ENCODE measurements at places on chromosomes 2 and 18.

DNA sequence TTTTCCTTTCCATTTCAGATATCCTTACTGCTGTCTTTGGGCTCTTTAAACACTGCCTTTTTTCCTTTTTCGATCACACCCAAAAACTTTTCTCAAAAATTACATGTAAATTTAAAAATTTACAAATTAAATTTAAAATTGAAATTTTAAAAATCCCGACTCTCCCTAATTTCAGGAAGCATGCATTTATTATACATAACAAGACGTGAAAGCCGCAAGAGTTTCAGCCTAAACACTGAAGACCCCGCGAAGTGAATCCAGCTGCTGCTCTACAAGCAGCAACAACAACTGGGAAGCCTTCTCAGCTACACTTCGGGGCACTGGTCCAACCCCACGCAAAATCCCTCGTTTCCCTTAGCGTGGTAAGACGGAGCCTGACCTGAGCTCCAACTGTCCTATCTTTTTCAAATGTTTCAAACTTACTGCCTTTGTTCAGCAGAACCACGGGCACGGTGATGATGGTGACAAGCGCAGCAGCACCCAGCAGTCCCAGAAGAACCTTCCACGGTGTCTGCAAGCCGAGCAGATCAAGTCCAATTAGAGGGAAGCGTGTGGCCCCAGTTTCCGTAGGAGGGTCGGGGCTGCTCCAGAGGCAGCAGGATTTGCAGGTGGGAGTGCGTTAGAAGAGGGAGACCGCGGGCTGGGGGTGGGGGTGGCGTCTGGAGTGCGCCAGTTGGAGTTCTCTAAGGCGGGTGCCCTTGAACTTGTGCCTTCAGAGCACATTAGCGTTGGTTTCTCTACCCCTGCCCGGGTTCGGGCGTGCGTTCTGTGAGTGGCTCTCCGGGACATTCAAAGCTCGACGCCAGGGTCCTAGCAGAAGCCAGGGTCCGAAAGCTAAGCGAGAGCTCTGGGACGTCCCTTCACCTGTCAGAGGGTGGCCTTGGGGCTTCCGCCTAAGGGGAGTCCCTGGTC, 783 bp downstream of the DPP4 start:
- DNase-seq: no peak

GRCh38 chr18:44853430-44853829, 172.7 kb downstream of the SETBP1 start:
- no peak for DNase-seq

DNA sequence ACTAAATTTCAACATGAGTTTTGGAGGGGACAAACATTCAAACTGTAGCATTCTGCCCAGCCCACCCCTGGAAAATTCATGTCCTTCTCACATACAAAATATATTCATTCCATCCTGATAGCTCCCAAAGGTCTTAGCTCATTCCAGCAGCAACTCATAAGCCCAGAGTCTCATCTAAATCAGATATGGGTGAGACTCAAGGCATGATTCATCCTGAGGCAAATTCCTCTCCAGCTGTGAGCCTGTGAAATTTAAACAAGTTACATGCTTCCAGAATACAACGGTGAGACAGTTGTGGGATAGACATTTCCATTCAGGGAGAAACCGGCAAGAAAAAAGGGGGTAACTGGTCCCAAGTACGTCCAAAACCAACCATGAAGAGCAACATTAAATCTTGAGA, 43.5 kb upstream of the FAHD2A start:
- DNase-seq: no peak

- DNase-seq: no peak
These were observed 5.8 kb downstream of the IL37 start for GRCh38 chr2:112916625-112917247.

GRCh38 chr18:62201870-62202269, 14.8 kb downstream of the RELCH start:
- DNase-seq: no peak

DNA sequence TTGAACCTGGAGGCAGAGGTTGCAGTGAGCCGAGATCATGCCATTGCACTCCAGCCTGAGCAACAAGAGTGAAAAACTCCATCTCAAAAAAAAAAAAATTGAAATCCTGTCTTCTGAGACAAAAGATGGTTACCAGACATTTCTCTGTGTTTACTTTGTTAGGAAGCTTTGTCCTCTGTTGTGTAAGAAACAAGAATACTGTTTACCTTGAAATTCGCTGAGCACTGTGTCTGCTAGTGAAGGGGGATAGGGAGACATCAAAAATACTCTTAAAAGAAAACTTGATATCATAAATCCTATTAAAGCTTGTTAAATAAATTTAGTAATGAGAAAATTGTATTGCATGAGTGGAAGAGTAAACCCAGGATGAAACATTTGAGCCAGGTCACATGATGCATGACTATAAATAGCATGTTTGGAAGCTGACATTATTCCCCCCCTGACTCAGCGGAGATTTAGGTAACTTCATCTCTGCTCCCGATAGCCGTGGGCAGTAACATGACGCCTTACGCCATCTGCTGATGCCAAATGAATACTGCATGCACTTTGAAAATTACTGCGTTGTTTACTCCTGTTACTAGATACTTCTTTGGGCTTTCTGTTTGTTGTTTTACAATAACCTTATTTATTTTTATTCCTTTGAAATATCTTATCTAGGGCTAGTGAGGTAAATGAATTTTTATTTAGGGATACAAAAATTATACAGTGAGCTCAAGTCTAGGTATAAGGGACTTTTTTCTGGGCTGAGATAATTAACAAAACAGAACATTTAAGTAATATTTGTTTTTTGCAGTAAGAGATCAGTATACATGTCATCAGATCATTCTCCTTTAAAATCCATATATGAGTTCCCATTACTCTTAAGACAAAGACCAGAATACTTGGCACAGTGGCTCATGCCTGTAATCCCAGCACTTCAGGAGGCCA, 134.9 kb downstream of the MAP3K20 start:
- peak; percentile 69 for DNase-seq

DNA sequence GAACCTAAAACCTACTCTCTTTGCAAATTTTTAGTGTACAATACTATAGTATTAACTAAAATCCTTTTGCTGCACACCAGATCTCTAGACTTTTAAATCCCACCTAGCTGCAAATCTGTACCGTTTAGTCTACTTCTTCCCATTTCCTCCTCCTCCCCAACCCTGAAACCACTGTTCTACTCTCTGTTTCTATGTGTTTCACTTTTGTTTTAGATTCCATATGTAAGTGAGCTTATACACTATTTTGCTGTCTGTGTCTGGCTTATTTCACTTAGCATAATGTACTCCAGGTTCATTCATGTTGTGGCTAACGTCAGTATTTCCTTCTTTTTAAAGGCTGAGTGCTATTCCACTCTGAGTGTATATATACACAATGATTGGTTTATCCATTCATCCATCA, 18.4 kb upstream of the DSC2 start:
- no peak for DNase-seq

GRCh38 chr18:58687871-58688308, 16.6 kb downstream of the MALT1 start:
- no peak for DNase-seq

- no peak for DNase-seq
These were observed 178.7 kb upstream of the FAM98A start for GRCh38 chr2:33777786-33778185.

DNA sequence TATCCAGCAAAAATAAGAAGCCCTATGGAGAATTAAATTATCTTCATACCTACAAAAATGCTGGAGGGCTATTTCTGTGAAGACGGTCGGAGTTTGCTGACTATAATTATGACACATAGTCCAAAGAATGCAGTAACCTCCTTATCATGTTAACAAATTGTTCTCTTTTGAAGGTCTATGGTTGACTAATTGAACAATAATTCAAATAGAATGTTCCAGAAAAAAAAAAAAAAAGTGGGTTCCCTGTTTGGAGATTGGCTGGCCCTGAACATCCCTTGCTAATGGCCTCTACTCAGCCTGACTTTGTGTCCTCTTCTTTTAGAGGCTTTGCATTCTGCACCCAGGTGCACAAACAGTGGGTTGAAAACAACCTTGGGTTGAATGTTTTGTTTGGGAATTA, 82.8 kb upstream of the CCBE1 start:
- no peak for DNase-seq

DNA sequence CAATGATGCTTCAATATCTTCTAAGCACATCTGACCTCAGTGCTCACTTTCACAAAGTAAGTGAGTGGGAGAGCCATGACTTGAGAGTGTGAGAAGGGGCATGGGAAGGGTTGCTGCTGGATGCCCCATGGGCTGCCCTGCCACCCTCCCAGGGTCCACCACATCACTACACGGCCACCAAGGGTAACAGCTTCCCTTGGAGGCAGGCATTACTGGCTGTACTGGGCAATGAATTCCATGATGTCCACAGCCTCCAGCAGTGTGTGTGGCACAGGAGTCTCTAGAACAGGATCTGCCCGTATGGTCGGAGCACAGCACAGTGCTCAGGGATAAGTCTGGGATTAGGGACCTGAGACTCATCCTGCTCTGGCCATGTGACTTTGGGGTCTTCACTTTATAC, 481.0 kb upstream of the MYT1L start:
- DNase-seq: no peak

DNA sequence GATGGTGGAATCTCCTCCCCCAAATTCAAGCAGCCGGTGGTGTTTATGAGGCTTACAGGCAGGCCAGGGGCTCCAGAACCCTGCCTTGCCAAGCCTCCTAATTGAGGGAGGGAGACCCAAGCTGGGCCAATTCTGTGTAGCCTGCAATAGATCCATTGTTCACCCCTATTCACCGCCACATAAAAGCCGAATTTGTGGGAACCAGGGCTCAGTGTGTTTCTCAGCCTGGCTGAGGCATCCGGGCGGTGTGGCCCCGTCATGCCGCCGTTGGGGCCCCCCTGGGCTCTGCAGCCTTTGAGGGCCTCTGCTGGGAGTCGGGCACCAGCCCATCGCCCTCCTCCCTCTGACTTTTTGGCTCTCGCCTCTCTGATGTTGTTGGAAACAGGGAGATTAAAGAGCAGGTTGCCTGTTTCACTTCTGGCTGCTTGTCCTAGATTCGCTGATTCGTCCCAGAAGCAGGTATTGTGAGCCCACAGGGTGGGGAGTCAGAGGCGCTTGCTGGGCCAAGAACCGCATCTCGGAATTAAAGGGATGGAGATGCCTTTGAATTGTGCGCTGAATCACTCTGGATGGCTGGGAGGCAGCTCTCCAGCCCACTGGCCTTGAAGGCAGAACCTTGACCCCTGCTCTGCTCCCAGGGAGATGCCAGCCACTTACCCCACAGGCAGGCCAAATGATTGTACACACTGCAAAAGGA, 14.7 kb upstream of the OTOS start:
- no peak for DNase-seq

DNA sequence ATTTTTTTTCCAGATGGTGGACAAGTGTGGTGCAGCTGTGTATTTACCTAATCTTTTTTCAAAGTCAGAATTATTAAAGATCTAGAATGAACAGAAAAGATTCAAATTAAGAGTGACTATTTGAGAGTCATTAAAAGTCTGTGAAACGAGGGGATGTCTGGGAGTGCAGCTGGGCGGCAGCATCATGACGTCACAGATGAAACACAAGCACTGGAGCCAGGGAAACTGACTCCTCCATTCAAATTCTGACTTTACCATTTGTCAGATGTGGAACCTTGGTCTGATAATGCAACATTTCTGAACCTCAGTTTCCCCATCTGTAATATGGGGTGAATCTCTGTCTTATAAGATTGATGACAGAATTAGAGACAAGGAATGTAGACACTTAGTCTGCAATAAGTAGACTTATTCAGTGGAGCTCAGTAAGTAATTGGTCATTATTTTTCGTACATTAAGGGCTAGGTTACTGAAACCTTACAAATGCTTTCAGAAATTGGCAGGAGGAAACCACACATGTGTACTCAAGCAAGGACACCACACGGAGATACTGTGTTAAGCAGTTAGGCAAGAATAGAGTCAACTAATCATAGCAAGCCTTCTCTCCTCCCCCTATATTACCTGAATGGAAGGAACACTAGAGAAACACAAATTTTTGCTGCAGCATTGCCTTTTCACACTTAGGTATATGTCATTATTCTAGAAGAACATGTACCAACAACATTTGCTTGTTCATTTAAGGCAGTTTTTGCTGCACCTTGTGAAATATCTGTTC, 27.8 kb upstream of the CXXC1 start:
- DNase-seq: no peak

GRCh38 chr2:109312902-109313301, 183.9 kb downstream of the SH3RF3 start:
- DNase-seq: no peak

- DNase-seq: no peak
These were observed 103.7 kb downstream of the APOB start for GRCh38 chr2:20939931-20940795.

GRCh38 chr18:22223254-22223964, 54.0 kb downstream of the GATA6 start:
- DNase-seq: no peak

DNA sequence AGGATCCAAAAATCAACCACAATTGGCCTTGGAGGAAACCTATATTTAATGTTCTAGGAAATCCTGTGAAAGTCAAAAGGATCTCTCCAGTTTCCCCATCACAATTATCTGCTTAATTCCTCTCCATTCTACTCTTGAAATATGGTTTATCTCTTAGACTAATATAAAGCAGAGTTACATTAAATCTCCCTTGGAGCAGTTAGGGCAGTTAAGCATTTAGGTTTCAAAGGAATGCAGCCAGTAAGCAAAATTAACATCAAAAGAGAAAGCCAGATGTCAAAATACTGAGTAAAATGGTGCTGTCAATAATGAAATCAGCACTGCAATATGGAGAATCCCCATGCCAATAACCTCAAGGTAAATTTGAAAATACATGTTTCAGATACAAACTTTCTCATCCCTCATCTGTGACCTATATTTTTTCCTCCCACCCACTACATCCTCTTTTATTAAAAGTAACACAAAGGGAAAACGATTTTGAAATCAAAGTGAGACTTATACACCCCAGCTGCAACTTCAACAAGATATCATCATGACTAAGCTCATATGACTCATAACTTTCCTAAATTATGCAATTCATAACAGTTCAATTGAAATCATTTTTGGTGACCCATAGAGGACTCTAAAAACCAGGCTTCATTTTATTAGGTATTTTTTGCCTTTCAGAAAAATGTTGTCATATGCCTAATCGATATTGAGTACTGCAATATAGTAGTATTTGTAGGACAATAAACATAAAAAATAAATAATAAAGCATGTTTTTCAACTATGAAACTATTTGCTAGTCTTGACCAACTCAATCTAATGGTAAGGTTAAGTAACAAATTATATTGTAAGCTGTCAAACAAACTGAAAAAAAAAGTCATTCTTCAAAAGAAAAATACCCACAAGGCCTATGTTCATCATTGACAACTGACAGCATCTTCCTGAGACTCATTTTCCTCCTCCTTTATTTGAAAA, 3.1 kb downstream of the ADAM17 start:
- DNase-seq: no peak

- no peak for DNase-seq
These were observed 499.0 kb downstream of the TXNL1 start for GRCh38 chr18:56139372-56139771.

GRCh38 chr2:36337354-36337753, 18.2 kb upstream of the CRIM1 start:
- no peak for DNase-seq
